ENCODE measurements at places on chromosomes 3 and 15.

- no peak for DNase-seq
Observed at GRCh38 chr15:23072633-23073032, 33.3 kb upstream of the TUBGCP5 start.

DNA sequence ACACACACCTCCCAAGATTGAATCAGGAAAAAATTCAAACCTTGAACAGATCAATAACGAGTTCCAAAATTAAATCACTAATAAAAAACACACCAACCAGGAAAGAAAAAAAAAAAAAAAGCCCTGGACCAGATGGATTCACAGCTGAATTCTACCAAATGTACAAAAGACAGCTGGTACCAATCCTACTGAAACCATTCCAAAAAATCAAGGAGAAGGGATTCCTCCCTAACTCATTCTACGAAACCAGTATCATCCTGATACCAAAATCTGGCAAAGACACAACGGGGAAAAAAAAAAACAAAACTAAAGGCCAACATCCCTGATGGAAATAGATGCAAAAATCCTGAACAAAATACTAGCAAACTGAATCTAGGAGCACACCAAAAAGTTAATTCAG is 54.4 kb upstream of the SLC12A8 start:
- DNase-seq: no peak

DNA sequence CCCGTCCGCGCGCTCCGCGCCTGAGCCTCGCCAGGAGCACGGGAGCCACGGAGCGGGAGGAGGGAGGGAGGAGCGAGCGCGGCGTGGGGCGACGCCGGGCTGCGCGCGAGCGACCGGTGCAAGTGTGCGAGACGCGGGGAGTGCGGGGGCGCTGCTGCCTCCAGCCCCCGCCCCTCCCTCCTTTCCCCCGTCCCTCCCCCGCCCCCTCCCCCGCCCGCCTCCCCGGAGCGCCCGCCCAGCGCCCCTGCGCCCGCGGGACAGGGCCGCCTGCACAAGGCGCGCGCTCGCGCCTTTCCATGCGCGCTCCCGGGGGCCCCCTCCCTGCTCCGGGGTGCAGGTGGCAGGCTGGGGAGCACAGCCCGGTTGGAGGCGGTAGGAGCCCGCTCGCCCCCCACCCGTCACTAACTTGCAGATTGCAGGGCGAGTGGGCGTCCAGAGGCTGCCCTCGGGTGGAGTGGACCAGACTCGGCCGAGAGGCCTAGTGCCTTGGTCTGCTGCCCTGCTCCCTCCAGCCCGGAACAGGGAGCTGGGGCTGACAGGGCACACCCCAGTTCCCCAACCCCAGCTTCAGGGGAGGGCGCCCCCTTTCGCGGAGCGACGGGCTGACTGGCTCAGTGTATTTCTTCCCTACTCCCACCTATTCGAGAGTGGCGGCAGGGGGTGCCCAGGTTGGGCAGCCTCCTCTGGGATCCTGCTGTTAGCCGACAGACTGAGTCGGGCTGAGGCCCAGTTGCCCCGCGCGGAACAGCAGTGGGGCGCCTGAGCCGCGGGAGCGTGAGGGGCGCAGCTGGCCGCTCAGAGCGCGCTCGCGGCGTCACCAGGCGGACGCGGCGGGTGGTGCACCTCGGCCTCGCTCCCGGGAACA is at the start of gene WNT7A:
Gene WNT7A (minus strand): TSS at position 126 of the 865 bp plus-strand sequence. CDS start 255 bp downstream, outside the sequence.
- DNase-seq: no peak

GRCh38 chr3:46715507-46716175 is 2.0 kb downstream of the PRSS50 start:
- DNase-seq: no peak

DNA sequence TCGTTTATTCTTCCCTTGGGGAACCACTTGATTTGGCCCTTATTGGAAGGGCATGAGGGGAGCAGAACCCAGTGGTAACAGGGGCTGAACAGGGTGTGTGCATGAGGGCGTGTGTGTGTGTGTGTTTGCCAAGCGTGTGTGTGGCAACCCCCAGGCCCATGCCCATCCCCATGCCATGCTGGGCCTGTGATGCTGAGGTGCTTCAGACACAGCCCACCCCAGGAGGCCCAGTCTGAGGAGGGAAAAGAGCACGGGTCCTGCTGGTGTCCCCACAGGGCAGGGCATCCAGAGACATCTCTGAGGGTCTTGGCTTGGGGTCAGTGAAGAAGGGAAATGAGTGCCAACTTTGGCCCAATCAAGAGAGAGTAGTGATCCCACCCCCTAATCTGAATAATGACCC is 71.6 kb downstream of the RASGRF1 start:
- DNase-seq: no peak

DNA sequence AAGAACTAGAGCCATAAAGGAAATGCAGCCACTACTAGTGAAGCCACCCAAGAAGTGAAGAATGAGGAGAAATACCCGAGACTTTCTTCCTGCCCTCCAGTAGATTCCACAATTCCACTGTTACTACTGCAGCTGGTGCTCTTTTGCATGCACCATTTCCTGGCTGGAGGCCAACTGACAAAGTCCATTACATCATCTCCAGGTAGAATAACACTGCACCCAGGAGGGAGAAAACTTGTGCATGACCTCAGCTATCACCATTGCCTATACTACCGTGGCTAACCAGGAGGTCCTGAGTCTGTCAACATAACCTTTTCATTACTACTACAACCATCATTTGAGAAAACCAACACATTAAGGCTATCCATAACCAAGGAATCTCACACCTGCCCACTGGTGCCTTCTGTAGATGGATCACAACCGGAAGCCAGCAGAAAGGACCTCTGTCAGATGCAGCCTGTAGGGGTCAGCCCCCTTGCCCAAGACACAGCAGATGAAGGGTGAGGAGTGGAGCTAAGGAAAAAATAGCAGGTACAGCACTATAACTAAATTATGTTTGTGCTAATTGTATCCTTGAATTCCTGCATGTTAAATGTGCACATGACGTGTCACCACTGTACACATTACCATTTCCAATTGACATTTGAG is 200.8 kb upstream of the C2CD4B start:
- no peak for DNase-seq

GRCh38 chr15:92958105-92958504 is 58.0 kb downstream of the CHD2 start:
- DNase-seq: no peak

GRCh38 chr3:11078826-11079515 is 75.3 kb upstream of the HRH1 start:
- DNase-seq: no peak

DNA sequence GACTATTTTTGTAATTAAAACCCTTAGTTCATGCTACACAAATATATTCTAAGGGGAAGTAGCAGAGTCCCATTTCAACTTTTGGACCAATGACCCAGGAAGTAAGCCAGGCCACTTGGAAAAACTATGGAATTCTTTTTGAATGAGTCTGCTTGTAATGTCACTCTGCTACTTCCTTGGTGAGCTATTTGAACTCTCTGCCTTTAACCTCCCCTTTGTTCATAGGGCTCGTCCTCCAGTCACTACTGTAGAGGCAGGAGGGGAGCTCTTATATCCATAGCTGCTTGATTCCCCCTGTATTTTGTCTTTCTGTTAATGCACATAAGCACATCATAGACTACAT is 119.6 kb downstream of the UACA start:
- DNase-seq: no peak

- DNase-seq: no peak
Observed at GRCh38 chr3:72482589-72483321, 365.5 kb downstream of the SHQ1 start.

GRCh38 chr15:82177291-82178010 is 85.1 kb downstream of the EFL1 start:
- DNase-seq: no peak

- DNase-seq: no peak
Observed at GRCh38 chr3:14118400-14119381, 6.0 kb downstream of the CHCHD4 start.

DNA sequence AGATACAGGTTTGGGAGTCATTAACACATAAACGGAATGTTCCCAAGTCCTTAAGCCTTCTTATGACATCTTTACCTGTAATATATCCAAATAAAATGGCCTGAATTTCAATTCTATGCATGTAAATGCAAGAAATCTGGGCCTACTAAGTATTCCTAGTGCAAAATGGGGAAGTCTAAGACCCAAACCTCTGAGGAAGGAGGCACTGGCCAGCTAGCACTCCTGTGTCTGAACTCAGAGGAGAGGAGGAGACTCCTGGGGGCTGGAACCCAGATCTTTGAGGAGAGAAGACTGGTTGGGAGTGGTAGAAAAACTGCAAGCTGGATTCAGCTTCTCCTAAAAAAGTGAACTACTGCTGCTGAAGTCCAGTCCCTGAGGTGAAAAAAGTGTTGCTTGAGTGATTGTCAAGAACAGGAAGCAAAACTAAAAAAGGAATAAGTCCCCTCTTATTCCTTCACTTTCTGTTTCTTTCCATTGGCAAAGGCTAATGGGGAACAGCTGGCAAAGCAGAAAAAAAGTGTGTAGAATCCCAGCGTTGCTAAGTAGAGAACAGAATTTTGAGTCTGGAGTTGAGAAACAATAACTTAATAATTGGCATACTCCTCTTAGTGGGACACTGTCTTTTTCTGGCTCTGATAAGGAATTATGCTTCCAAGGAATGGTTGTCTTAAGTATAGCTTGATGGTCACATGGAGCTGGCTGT is 54.8 kb upstream of the ATP2C1 start:
- DNase-seq: no peak

GRCh38 chr3:21013566-21013965 is 737.4 kb downstream of the ZNF385D start:
- no peak for DNase-seq

DNA sequence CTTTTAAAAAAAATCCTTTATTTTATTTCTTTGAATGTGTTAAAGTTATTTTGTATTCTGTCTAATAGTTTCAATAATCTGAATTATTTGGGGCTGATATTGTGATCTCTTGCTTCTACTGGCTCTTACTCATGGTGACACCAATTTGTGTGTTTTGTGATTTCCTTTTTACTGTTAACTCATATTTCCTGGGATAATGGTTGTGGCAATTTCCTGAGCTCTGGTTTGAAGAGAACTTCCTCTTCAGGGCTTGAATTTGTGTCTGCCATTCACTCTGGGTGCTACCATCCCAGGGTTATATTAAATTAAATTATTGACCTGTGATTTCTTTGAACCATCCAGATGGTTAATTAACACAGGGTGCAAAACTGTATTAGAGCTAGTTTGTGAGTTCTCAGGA is 60.4 kb upstream of the RNF7 start:
- no peak for DNase-seq

- no peak for DNase-seq
Observed at GRCh38 chr3:161866176-161866575, 369.6 kb downstream of the OTOL1 start.

DNA sequence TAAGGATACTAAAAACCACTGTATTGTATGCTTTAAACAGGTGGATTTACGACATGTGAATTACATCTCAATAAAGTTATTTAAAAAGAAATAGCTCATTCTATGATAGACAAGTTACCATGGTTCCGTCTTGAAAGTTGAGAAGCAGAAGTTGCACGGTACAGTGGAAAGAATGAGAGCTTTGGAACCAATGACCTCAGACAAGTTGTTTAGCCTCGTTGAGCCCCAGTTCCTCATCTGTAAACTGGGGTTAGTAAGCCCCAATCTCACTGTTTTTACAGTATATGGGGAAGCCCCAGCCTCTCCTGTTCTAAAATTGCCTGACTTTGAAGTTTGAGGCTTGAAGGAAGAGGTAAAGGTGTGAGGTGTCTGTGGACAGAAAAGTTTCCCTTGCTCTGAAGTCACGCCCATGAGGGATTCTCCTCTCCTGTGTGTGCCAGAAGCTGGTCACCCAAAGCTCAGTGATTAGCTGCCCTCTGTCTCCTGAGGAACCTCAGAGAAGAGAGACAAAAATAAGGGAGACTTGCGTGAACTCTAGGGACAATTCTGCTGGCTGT is 10.0 kb downstream of the CRYGS start:
- DNase-seq: no peak

GRCh38 chr3:10738688-10739372 is 77.2 kb upstream of the SLC6A11 start:
- peak; percentile 70 for DNase-seq

DNA sequence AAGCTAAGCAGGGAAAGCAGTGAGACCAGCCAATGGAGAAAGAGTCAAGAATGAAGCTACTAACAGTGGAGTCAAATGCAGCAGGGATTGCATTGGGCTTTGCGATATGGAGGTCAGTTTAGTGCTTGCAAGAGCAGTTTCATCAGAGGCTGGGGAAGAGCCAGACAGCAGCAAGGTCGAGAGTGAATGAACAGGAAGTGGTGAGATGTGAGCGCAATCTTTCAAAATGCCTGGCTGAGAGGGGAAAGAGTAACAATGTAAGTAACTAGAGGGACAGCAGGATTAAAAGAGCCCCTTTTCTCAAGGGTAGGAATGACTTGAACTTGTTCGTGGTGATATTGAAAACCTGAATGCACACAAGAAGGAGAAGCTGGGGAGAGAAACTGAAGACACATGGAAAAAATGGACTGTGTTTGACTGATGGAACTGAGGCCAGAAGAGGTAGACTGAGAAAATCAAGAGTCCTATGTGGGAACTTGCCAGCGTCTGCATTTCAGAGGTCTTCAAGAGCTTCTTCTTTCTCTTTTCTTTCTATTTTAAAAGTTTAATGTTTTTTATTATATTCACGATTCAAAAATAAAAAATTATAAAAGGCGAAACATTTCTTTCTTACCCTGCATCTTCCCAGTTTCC is 30.6 kb upstream of the GPR160 start:
- no peak for DNase-seq

DNA sequence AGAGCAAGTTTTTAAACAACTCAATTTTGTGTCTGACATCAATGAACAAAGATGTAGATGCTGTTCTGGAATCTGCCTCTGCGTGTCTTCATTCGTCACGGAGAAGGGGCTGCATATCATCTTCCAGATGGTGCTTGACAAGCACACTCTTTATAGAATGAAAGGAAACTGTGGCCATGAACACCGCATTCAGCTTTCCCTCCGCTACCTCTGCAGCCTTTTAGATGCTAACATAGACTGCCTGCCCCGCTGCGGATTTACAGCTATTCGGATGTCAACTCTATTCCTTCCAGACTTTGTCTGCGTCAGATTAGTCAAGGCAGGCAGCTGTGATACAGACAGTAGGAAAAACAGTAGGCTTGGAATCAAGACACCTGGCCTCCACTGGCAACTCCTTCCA is 232.9 kb downstream of the TJP1 start:
- DNase-seq: no peak

DNA sequence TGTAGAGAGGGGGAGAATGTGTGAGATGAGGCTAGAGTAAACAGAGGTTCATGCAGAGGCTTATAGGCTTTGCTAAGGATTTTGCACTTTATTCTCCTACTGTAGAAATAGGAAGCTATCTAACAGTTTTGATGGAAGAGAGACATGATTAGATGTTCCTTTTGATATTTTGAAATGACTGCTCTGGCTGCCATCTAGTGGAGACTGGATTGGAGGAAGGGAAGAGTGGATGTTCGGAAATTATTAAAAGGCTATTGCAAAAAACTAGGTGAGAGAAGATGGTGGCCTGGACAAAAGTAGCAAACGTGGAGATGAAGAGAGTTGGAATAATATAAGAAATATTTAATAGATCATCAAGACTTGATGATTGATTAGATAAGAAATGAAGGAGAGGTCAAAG is 42.2 kb downstream of the SYN2 start:
- peak; percentile 26 for DNase-seq

- DNase-seq: no peak
Observed at GRCh38 chr15:41695750-41696436, 35.7 kb downstream of the MGA start.

- no peak for DNase-seq
Observed at GRCh38 chr3:63400246-63400860, 122.2 kb downstream of the SYNPR start.

GRCh38 chr15:31262901-31263671 is 63.5 kb upstream of the KLF13 start:
- no peak for DNase-seq

GRCh38 chr3:94564247-94564646 is 501.4 kb downstream of the NSUN3 start:
- DNase-seq: no peak
